ENCODE measurements at places on chromosomes 3 and 15.

GRCh38 chr3:38579141-38579540, 70.3 kb downstream of the SCN5A start:
- no peaks in the 10 kb centered on the region for H3K36me3 ChIP-seq
- peaks cover 5% of the 10 kb centered on the region for H3K27me3 ChIP-seq
- H3K4me3 ChIP-seq = no peak overlapping the region
- H3K27ac ChIP-seq = no peak overlapping the region
- no peaks in the 10 kb centered on the region for H3K4me1 ChIP-seq

DNA sequence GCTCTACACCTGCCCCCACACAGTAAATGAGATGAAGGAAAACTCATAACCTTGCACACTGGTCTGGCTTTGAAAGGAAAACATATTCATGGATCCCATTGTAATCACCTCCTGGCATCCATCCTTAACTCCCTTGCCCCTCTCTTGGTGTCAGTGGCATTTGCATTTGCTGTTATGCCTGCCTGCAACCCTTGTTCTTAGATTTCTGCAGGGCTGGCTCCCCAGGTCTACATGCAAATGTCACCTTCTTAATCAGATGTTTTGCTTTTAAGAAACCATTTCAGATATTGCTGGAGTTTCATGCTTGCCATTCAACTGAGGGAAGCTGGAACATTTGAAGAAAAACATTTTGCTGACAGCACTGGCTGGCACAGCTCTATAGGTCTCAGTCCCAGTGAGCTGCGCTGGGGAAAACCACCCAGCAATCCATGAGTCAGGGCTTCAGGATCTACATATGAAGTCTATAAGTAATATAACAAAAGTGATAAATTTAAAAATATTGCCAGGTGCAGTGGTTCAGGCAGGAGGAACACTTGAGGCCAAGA, 19.1 kb downstream of the LRRC2 start:
- no peak for DNase-seq
- no peak overlapping the region for H3K4me3 ChIP-seq
- H3K27me3 ChIP-seq = no peaks in the 10 kb centered on the region
- H3K36me3 ChIP-seq = peaks cover 1% of the 10 kb centered on the region
- H3K27ac ChIP-seq = no peak overlapping the region

DNA sequence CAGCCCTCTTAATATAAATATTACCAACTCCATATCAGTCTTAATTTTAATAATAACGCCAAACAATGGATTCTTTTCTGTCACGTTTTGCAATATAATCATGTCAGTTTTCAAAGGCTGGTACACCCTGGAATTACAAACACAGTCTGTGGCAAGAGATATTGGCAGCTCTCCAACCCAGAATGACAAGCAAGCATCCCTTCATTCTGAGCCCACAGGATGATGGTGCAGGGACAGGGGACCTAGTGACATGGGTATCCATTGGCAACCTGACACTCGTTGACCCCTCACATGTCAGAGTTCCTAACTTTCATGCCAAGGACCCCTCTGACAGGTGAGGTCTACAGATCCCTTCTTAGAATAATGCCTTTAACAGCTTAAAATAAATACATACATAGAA, 154.5 kb upstream of the TSC22D2 start:
- no peaks in the 10 kb centered on the region for H3K27me3 ChIP-seq
- no peak overlapping the region for H3K27ac ChIP-seq
- no peaks in the 10 kb centered on the region for H3K36me3 ChIP-seq
- peaks cover 27% of the 10 kb centered on the region for H3K4me1 ChIP-seq
- H3K4me3 ChIP-seq = no peak overlapping the region

- no peak for DNase-seq
- H3K4me1 ChIP-seq = no peaks in the 10 kb centered on the region
- H3K36me3 ChIP-seq = peaks cover 5% of the 10 kb centered on the region
- no peaks in the 10 kb centered on the region for H3K27me3 ChIP-seq
Measured at GRCh38 chr3:28399206-28399605, 50.6 kb upstream of the AZI2 start.

DNA sequence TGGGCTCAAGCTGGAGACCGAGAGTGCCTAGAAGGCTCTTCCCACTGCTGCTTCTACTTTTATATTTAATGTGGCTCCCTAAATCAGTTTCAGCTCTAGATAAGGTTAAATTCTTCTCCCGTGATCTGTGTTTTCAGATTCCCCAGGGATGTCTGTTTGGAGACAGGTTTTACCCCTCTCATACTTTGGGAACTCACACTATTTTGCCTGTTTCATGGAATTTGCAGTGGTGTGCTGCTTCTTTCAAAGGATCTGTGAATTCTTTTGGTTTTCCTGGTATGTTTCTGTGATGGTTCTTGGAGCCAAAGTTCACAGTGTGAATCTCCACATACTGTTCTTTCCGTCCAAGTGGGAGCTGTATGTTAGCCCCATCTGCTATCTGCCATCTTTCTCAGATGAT, 238.3 kb upstream of the SLITRK3 start:
- H3K4me1 ChIP-seq = no peaks in the 10 kb centered on the region
- no peak overlapping the region for H3K27ac ChIP-seq
- H3K4me3 ChIP-seq = no peak overlapping the region
- H3K27me3 ChIP-seq = no peaks in the 10 kb centered on the region
- DNase-seq = no peak

DNA sequence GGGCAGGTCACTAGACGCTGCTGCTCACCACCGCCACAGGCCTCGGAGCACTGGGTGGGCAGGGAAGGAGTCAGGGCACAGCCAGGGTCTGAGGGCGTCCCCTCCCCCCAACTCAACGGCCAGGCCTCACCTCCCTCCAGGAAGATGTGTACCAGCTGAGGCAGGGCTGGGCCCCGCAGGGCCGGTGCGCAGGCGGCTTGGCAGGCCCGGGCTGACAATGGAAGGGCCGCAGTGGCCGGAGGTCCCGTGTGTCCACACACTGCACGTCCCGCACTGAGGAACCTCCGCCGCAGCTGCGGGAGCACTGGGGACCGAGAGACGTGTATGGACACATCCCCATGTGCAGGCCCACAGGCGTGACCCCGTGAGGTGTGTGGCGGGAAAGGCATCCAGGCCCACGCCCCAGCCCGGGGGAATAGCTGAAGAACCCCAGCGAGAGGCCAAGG, 47.4 kb downstream of the ADAMTS7 start:
- no peak overlapping the region for H3K4me3 ChIP-seq
- H3K27ac ChIP-seq = peak overlapping the region; percentile 79
- no peaks in the 10 kb centered on the region for H3K4me1 ChIP-seq
- peaks cover 1% of the 10 kb centered on the region for H3K36me3 ChIP-seq
- no peak for DNase-seq
- no peaks in the 10 kb centered on the region for H3K27me3 ChIP-seq

DNA sequence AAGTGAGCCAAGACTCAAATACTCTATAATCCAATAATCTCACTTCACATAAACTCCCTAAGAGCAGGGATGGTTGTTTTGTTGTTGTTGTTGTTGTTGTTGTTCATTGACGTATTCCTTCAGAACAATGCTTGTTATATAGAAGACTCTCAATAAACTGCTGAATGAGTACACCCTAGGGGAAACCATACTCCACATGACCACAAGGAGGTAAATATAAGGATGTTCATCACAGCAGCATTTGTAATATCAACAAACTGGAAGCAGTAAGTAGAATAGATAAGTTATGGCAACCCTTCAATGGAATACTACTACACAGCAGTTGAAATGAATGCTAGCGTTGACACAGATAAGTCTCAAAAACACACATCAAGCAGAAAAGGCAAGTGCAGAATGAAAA, 62.4 kb upstream of the STIMATE start:
- H3K27me3 ChIP-seq = no peaks in the 10 kb centered on the region
- peaks cover 17% of the 10 kb centered on the region for H3K36me3 ChIP-seq
- H3K4me1 ChIP-seq = no peaks in the 10 kb centered on the region
- no peak overlapping the region for H3K27ac ChIP-seq
